NCI-H1417 treated with DMSO at 0.1 percent for 48 hours (cell line): ENCODE measurements at places on chromosomes 4 and X.

DNA sequence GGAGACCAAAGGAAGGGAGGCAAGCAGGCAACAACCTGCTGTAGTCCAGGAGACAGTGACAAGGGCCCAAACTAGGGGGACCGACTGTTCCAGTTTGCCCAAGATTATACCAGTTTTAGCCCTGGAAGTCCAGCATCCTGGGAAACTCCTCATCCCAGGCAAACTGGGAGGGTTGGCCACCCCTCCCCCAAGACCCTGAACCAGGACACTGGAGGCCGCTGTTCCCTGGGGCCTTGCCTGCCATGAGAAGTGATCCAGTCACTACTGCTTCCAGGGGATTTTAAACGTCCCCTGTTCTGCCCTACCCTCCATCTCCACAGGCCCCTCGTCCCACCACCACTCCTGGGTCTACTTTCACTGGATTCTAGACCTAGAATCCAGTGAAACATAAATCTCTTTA is 4.3 kb upstream of the DGAT2L6 start:
- DNase-seq = no peak

DNA sequence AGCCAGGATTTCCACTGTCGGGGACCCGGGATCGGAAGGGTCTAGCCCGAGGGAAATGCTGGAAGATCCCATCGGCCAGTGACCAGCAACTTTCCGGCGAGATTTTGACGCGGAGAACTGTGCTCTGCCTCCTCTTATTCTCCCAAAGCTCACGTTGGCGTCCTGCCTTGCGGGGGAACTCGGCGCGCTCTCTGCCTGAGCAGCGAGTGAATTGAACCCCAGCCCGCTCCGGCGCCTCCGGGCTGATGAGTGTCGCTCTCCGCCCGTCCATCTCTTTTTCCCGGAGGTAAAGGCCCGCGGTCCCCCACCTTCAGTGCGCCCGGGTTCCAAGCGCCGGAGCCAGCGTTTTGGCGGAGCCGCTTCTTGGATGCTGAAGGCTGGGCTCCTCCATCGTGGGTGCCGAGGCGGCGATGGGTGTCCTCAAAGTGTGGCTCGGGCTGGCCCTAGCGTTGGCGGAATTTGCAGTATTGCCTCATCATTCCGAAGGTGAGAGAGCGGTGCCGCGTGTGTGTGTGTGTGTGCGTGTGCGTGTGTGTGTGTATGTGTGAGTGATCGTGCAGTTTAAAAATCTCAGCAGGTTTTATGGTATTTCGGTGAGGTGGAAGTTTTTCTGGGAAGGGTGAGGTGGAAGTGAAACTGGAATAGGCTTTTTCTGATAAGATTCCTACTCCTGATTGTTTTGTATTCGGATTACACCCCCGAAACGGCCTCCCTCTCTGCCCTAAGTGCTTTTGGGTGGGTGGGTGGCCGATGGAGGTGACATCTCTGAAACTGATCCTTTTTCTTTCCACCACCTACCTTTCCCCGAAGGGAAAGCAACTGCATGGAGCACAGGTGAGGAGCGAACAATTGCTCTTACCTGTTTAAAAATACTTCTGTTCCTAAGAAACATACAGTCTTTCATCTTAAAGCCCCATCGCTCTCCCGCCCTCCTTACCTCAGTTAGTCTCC is 752 bp downstream of the FRAS1 start:
- DNase-seq = no peak

GRCh38 chr4:108861334-108861733 is 98.5 kb upstream of the ETNPPL start:
- no peak for DNase-seq

- DNase-seq = no peak
These were observed 120.4 kb downstream of the ARSF start for GRCh38 chrX:3161681-3162080.

GRCh38 chrX:68506649-68507048 is 7.8 kb downstream of the YIPF6 start:
- no peak for DNase-seq

GRCh38 chrX:10579112-10580011 is 41.0 kb downstream of the MID1 start:
- DNase-seq = no peak

DNA sequence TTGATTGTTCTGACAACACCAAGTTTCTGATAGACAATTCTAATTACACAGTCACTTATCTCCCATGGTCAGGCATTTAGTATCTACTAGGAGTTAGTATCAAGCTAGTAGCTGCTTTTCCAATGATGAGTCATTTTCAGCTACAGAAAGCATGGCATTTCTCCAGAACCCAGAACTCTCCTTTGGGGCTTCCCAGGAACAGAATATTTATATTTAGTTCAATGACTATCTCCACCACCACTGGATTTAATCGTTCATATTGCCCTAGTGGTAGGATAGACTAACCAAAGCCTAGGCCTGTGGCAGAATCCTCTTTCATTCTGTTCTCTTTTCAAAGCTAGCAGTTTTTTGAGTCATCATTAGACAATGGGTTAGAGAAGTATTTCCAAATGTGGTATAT is 569.4 kb downstream of the GABRG1 start:
- DNase-seq = no peak

DNA sequence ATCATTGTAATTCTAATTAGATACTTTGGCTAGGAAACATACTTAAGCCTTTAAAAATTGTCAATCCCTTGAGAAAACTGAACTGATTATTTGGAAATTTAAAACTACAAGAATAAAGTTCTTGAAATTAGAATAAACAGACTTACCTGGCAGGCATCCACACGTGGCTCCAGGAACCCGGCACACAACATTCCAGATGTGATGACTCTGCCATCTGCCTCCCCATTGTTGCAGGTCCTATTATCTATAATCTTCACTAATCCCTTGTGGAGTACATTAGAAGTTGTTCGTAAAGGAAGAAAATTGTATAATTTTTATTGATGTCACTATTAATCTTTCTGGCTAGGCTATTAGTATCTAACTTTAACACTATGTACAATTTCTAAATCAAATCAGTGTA is 16.2 kb upstream of the GNRHR start:
- no peak for DNase-seq
